PC-3 (cell line): ENCODE measurements at places on chromosomes 11 and 22.

DNA sequence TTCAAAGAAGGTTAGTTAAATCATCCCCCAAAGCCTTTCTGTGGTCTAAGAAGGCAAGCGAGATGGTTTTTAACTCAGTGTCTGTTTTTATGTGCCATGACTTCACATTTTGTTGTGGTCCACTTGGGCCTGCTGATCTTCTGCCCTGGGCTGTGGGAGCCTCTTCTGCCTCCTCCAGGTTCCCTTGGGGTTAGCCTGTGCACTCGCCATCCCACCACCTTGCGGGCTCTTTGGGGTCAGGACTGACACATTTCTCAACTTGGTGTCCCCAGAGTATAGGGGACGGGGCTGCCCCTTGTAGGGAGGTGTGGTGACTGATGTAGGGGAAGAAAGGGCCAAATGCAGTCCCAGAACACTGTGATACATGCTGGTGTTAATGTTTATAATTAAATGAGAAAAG, 207.0 kb downstream of the TBC1D22A start:
- no peak for DNase-seq

- DNase-seq: no peak
These were observed 262.3 kb upstream of the CADM1 start for GRCh38 chr11:115766561-115766960.

DNA sequence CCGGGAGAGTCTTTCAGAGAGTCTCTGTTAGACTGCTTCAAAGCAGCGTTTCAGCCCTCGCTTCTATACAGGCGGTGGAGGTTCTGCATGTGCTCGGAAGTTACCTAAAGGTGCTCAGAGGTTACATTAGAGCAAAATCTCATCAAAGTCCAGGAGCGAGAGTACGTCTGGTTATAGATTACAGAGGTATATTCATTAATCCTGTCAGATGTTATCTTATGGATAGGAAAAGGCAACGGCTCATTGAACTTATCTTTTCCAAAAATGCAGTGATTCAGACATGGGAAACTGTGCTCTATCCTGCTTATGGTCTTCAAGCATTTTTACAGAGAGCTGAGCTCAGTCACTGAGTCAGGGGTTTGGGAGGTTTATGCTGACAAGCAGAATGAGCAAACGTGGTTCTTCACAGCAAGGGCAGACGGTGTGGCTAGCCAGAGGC, 9.1 kb upstream of the ZBED5 start:
- DNase-seq: peak; percentile 47

- DNase-seq: no peak
These were observed 20.8 kb upstream of the SMIM38 start for GRCh38 chr11:69134957-69135356.

DNA sequence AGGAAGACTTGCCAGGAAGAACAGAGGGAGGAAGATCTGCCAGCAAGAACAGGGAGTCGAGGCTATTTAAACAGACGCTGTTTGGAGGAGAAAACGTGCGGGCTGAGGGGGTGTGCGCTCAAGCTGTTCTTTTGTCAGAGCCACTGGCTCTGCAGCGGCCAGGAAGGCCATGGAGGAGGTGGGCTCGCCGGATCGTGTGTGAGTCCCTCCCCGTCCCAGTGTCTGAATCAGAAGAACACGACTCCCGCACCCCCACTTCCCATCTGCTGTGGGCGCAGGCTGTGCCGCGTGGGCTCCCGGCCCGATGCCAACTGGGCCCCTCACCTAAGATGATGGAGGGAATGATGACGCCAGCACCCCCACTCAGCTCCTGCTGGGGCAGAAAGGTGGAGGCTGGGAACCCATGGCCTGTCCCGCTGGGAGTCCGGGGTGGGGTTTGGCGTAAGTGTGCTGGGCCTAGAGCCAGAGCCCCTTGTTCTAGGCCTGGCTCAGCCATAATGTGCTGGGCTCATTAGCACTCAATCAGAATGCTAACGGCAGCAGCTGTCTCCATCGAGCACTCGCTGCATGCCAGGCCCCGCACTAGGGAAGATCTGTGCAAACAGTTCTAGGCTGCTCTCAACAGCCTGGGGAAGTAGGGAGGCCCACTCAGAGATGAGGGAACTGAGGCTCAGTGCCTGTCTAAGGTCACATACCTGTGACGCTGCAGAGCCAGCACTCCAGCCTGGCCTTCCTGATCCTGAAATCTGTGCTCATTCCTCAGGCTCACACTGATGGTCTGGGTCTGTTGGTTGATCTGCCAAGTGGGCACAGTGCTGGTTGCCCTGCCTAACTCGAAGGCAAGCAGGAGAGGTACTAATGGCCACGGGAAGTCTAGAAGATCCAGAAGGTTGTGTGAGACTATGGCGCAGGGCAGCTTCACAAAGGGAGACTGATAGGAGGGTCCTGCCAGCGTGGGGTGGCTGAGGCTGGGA, 11.5 kb downstream of the NPTXR start:
- no peak for DNase-seq

- no peak for DNase-seq
These were observed 20.0 kb upstream of the LMO1 start for GRCh38 chr11:8283465-8284230.

DNA sequence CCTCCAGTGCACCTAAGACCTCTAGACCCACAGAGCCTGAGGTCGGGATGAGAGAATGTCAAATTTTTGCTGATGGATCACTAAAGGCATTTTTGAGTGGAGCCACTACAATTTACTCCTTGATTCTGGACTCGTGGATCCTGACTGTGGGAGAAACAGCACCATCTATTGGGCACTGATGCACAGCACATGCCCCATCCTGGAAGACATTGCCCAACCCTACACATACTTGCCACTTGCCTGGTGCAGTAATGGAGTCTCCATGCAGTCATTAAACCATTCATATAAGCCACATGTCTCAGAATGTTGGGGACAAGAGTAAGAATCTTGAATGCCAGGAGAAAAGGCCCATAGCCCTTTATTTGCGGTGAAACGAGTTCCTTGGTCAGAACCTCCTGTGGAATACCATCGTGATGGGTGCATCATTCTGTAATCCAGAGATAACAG, 103.9 kb downstream of the GGTLC2 start:
- DNase-seq: peak; percentile 64

DNA sequence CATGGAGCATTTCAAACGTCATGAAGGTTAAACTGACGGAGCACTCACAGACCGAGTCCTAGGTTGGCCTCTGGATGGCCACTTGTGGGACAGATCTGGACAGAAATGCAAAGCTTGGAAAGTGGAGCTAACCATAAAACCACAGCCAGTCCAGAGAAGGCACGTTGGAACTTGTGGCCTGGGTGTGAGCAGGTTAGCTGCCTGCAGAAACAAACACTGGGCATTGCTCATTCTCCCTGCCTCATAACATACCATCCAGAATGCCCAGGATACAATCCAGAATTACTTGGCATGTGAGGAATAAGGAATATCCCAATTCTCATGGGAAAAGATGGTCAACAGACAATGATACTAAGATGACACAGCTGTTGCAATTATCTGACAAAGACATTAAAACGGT, 1005.0 kb downstream of the TBC1D22A start:
- DNase-seq: no peak

DNA sequence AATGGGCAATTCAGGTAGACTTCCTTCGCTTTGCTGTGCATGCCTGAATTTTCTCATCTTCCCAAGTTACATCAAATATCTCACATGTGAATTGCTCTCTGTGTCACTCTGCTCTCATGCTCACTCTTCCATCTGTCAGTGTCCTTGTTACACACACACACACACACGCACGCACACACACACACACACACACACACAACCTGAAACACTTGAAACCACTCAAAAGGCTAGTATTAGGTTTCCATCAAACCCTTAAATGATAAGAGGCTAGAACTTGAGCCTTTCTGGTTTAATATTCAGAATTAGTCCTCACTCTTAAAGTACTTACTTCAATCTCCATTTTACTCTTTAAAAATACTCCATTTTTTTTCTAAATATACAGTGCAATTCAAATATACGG, 282.4 kb downstream of the C11orf87 start:
- DNase-seq: no peak

- DNase-seq: no peak
These were observed 12.9 kb downstream of the GNB1L start for GRCh38 chr22:19841641-19842392.

DNA sequence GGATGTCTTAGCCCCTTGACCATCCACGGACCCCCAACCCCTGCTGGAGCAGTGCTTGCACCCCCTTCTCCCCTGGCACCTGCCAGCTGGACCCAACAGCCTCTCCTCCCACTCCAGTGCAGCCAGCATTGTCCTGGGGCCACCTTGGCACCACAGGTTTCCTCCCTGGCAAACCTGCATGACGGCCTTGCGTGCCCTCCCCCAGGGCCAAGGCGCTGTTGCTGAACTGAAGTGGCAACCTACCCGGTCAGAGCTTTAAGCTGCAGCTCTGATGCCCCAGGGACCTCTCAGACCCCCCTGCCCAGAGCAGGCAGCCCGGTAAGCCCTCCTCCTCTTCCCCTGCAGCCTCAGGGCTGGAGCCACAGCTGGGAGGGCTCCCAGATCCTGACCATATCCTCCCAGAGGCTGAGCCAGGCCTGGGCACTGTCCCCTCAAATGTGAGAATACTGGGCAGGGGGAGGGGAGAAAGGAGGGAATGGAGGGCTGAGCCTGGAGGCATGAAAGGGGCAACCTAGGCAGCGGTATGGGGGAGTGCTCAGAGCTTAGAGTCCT, 1.8 kb upstream of the LRRC75B start:
- DNase-seq: no peak

DNA sequence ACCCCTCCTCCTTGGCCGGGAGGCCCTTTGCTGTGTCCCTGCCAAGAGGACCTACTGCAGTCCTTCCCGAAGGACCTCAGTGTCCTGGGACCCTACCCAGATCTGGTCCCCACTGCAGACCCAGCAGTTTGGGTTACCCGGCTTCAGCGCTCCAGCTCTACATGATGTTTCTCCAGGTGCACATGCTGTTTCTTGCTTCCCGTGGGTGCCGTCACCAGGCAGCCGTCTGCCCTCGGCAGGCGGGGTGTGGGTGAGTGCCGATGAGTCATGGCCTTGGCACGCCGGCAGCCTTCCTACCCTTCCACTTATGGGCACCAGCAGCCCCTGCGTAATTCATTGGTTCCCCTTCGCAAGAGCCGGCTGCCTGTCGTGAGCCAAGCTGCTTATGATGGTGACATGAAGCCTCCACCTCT, 101.8 kb downstream of the BCR start:
- DNase-seq: peak; percentile 91

DNA sequence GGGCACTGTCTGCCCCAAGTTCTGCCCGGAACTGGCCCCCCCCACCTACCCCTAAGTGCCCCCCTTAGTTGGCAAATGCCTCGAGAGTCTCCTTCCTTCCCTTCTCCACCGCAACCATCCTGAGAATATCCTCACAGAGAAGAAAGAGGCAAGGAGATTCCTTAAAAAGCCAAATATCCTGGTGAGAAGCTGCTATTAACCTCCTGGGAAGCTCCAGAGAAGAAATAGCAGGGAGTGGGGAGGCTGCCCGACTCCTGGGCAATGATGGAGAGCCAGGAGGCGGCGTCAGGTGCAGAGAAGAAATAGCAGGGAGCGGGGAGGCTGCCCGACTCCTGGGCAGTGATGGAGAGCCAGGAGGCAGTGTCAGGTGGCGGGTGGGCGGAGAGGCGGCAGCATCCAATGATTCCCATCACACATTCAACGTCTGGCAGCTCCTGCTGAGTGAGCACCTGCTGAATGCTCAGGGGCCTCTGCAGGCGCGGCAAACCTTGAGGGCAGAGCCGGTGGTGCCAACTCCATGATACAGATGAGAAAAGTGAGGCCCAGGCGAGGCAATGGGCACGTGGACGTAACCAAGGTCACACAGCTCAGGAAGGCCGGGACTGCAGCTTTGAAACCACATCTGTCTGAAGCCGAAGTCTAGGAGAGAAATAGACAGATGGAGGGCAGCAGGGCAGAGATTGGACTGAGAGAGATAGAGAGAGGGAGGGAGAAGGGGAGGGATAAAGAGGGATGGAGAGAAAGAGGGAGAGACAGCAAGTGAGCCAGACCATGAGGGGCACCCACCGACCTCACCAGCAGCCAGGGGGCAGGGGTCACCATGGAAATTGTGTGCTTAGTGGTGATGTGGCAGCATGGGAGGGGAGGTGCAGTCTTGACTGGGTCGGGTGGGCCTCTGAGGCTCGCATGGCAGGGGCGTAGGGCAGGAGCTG, 58.3 kb downstream of the CYTH4 start:
- DNase-seq: peak; percentile 0

- DNase-seq: no peak
These were observed 10.2 kb upstream of the TBC1D10A start for GRCh38 chr22:30336752-30337460.
